ENCODE measurements at places on chromosomes 2 and 18.
A peak's percentile ranks its signal among the peaks of the same experiment; 100 is the strongest.

DNA sequence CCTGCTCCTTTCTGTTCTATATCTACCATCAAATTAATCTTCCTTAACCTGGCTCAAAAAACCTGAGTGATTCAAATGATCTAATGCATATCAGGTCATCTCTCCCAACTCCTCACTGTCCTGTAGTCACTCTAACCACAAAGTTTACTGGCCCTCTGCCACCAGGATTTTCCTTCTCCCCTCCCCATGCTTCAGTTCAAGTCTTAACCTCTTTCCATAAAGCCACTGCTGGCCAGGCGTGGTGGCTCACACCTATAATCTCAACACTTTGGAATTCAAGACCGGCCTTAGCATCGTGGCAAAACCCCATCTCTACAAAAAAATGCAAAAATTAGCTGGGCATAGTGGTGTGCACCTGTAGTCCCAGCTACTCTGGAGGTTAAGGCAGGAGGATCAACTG is 7.5 kb upstream of the SP3 start:
- no peak for DNase-seq

DNA sequence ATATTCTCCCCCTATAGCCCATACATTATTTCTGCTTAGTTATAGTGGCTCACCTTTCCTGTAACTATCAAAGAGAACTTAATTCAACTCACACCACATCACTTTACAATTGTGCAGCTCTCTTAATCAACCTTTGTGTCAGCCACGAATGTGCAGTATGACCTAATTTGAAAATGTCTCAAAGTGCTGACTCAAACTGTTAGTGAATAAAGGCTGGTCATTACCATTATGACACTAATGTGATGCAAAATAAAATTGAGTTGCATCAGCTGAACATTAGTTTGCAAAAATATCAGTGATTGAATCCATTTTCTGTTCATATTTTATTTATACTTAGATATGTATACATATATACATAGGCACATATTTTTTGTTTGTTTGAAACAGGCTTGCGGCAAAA is 251.8 kb downstream of the MEIS1 start:
- no peak for DNase-seq

DNA sequence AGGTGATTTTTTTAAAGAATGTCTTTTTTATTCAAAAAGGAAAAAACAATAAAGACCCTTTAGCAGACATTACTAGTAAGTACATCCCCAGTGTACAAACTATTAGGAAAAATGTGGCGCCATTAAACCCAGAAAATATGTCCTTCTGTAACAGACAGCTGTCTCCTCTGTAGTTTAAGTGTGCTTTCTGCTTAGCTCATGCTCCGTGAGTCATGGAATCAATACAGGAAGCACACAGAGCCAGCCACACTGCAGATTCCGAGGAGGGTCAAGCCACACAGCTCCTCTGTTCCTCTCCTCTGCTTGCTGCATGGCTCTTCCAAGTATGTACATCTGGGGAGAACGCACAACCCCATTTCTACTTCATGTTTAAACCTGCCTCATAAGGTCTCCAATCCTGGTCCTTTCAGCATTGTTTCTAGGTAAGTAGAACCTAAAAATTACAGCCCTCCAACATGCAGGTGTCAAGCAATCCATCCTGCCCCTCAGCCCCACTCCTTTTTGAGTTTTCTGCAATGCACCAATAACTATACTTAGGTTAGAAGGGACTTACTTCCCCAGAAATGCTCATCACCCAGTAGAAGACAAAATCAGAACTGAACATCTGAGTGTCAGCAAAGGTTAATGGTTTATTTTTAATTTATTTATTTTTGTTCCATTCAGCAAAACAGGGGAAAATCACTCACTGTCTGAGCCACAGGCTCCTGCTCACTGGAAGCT is 37.5 kb downstream of the ACVR1 start:
- DNase-seq, result no peak

DNA sequence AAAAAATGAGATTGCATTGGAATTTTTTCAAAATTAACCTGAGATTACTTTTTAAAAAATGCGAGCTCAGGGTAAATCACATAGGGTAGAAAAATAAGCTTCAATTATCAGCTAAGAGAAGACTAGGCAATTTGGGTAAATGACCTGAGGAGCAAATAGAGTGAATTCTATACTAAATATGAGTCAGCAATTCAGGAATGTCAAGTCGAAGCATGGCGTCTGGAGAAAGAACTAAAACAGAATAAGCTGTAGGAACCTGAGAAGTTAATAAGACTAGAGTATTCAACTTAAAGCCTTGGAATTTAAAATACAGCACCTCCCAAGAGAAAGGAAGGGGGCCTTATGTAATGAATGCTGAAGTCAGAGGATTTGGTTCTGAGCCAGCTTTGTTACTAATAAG is 487.0 kb downstream of the SUCLG1 start:
- DNase-seq, result no peak

GRCh38 chr2:152025678-152026287 is 73.1 kb downstream of the CACNB4 start:
- DNase-seq, result peak; percentile 43

DNA sequence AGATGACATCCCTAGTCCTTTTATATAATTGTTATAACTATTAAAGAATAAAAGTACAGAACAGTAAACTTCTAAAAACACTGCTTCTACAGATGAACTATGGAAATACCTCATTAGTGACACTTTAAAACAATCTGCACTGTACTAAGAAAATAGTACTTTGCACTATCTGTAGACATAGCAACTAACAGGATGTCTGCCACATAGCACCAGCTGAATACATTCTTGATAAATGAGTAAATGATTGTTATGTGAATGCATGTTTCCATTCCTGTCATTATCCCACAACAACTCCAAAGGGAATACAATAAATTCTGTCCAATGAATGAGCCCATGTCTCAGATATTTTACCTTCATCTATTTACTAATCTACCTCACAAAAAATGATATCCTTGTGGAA is 115.3 kb upstream of the SLC35G4 start:
- DNase-seq, result no peak

DNA sequence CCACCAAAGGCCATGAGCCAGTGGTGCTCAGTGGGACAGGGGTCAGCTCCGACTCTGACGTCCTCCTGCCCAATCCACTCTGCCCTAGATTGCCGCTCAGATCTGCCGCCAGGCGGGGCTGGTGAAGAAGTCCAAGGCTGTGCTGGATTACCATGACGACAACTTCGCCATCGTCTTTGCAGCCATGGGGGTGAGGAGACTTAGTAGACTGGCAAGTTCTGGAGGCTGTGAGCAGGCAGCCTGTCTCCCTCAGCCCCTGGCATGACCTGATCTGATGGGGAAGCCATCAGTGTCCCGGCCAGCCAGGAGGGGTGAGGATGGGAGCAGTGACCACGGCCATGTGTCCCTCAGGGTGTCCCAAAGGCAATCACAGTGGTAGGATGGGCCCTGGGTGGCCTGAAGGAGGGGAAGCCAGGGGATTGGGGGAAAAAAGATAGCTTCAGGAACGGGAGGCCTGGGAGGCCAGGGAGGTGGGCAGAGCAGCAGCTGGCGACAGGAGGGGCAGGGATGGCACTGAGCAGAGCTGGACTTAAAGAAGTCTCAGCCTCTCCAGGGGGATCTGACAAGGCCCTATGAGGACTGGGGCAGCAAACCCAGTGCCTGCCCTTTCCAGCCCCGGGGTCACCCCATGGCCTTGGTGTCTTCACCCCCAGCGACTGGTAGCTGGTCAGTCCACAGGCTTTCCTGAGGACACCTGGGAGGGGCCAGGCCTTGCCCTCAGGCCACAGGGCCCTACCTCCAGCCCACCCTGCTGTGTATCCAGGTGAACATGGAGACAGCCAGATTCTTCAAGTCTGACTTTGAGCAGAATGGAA is 17.4 kb upstream of the ANKRD53 start:
- no peak for DNase-seq

- no peak for DNase-seq
Observed at GRCh38 chr2:224020523-224020922, 18.6 kb downstream of the SERPINE2 start.

GRCh38 chr2:209560911-209561310 is 137.1 kb downstream of the MAP2 start:
- DNase-seq, result no peak

DNA sequence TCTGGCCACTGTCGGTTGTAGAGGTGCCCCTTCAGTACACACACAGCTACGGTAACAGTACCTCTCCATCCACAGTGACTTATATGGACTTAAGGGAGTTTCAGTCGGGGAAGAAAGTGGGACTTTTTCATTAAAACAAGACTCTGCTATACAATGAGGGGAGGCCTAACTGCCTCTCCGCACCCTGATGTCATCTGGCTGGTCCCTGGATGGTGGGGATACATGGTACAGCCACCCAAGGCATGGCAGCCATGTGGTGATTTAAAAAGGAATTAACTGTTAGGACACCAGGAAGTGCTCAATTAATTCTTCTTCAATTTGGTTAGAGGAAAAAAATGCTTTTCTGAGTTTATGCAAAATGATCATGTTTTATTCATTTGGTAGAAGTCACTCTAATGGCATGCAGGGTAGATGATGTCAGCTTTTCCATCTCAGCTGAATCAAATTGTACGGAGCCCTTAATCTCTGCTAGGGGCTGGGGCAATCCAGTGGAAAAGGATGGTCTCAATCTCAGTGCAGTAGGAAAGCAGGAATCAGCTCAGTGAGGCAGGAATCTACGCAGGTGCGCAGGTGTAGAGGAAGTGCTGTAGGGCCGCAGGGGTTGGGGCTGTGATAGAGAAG is 243.9 kb downstream of the PRKCE start:
- no peak for DNase-seq

DNA sequence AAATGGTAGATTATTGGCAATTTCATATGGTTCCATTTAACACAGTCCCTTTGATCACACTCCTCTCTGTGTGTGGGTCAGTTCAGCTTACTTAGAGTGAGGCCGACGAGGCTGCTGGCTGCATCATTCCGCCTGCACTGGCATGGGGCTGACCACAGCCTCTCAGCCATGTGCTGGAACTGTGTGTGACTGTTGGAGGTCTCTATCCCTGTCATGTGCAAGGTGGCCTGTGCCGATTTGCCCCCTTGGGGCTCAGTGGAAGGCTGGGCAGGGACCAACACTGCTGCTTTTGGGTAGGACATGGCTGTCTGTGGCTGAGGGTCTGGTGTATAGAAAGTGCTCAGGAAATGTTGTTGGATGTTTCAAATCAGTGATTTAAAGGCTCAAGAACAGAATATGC is 454.0 kb upstream of the HS6ST1 start:
- no peak for DNase-seq

DNA sequence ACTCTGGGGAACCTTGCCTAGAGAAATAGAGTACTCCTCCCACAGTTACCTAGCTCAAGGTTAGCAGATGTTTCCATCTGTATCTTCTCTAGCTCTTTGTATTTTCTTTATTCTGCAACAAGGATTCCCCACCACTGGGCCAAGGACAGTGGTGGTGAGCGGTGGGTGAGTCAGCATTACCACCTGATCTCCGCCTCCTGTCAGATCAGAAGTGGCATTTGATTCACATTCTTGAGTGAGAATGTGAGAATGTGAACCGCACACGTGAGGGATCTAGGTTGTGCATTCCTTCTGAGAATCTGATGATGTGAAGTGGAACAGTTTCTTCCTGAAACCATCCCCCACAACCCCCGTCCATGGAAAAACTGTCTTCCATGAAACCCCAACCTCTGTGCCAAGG is 9.0 kb downstream of the EPB41L3 start:
- no peak for DNase-seq

- peak; percentile 4 for DNase-seq
Observed at GRCh38 chr2:16246281-16246850, 306.0 kb downstream of the MYCN start.

DNA sequence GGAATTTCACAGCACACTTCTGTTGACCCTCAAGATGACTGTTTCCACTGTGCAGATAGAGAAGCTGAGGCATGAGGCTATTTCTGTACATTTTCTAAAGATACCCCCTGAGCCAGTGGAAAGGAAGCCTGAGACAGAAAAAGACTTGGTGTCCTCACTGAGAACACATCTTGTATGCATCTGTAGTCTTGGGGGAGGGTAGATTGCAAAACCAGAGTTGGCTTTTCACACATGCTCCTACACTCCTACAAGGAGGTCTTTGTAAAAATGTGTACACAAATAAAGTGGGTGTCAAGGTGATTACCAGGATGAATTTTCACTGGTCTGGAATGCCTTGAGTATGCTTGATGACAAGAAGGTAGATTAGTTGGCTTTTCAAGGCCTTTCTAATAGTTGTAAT is 98.0 kb downstream of the KCTD18 start:
- no peak for DNase-seq

DNA sequence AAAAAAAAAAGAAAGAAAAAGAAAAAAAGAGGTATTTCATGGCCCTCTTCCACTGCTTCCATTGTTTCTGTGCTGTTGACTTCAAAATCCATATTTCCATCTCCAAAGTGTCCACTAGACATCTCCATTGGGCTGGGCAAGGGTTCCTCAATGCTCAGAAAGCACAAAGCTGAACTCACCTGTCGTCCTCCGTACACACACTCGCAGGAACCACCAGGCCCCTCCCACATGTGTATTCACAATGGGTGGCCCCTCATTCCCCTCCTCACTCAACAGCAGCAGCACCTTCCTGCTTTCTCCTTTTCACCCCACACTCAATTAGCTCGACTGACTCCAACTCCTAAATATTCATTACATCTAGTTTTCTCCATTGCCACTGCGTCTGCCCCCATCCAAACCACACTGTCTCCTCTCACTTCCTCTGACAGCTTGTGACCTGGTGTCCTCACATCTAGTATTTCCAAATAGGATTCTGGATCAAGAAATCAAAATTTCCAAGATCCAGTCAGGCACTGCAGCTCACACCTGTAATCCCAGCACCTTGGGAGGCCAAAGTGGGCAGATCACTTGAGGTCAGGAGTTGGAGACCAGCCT is 25.2 kb downstream of the OSBPL1A start:
- peak; percentile 41 for DNase-seq

DNA sequence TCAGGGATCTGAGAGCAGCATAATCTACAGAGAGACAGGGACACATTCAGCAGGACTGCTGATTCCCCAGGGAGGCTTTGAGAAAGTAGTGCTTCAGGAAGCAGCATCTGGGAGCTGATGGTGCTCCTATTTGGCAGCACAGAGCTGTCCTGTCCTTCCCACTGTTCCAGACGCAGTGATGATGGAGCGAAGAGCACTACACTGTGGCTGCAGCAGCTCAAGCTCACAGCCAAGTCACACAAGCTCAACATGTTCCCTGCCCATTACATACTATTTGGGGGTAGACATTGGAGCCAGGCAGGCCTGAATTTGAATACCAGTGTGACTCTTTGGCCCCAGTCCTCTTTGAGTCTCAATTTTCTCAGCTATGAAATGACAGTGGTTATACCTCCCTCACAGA is 15.2 kb upstream of the GALM start:
- no peak for DNase-seq

GRCh38 chr18:4734903-4735302 is 279.8 kb upstream of the DLGAP1 start:
- no peak for DNase-seq
